ENCODE measurements at places on chromosomes 4 and X.

DNA sequence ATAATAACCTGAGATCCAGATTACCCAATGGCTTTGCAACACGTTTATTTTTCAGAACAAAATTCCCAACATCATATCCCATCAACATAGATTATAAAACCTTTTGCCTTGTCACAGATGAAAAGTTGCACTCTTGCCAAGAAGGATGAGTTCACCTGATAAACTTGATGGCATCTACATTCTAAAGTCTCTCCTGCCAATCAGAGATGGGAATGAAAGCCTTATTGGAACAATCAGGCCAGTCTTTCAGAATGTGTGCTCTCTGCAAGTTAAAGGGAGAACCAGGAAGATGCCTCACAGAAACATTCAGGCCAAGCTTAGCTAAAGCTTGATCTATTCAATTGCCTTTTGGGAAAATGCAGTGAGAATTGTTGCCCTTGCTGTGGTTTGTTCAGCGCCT, 1.3 kb downstream of the LPAR4 start:
- no peak for DNase-seq

DNA sequence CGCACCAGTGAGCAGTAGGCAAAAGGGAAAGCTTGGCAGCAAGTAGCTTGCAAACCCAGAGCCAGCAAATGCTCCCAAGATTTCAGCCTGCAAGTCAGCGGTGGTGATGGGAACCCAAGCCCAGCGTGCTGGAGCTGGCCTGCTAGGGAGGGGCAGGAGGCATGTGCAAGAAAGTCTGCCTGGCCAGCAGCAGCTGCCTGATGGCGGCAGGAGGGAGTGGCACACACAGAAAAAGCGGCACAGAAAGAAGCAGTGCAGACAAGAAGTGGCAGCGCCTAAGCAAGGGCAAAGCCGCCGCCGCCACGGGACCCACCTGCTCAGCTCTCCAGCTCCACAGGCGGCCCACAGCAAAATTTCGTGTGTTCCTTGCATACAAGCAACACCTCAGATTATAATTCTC, 1206.5 kb upstream of the PABPC4L start:
- no peak for DNase-seq

DNA sequence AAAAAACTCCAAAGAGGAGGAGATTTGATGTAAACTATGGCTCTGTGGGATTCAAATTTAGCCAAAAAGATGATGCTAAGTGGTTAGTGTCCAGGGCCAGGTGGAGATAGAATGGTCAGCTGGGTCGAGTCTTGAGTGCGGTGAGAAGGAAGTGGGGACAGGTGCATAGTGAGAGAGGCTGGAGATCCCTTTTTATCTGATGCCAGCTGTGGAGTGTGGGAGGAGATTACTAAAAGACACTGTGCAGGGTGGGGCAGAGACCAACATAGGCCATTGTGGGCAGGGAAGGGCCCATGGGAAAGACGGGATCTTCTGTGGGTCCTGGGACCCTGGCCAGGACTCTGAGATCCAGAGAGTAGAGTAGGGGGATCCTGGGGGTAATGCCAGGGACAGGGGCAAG, 34.6 kb upstream of the LEF1 start:
- DNase-seq: no peak

DNA sequence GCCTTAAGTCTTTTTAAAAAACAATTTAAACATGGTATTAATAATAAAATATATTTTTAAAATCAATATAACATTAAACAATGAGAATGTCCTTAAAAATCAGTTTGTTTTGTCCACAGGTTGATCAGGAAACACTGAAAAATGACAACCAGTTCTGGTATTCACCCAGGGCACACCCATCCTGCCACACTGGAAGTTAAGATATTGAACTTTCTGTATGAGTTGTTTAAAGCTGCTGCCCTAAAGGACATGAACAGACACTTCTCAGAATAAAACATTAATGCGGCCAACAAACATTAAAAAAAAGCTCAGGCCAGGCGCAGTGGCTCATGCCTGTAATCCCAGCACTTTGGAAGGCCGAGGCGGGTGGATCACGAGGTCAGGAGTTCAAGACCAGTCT, 15.0 kb upstream of the HOPX start:
- DNase-seq: no peak

- DNase-seq: no peak
These were observed 558.9 kb downstream of the SPOCK3 start for GRCh38 chr4:166675411-166675810.

GRCh38 chr4:54281054-54281766, 52.1 kb downstream of the PDGFRA start:
- no peak for DNase-seq

- no peak for DNase-seq
These were observed 27.2 kb downstream of the CXCL1 start for GRCh38 chr4:73896416-73896815.

DNA sequence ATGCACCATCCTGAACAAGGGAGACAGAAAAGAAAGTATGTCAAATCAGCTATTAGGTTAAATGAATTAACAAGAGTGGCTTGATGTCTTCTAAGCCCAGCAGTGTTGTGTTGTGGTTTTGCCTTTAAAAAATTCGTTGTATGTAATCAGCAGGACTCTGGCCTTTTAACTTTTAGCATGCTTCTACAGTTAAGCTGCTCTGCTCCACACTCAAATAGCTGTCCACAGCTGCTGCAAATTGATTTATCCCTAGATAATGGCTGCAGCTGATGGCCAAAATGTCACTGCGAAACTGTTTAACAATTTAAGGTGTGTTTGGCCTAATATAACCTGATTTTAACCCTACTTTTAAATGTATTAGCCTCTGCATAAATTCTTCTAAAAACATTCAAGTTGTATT, 85.8 kb downstream of the CXXC4 start:
- DNase-seq: no peak

All from T-helper 9 cell (primary cell).